ENCODE measurements at places on chromosomes 13 and 19.

- no peak for DNase-seq
Observed at GRCh38 chr13:43356567-43356966, 333.2 kb downstream of the DNAJC15 start.

- DNase-seq: no peak
Observed at GRCh38 chr19:35419046-35419445, 29.0 kb upstream of the FFAR2 start.

GRCh38 chr13:21079761-21080592 lies 18.6 kb upstream of the LATS2 start:
- DNase-seq: no peak

DNA sequence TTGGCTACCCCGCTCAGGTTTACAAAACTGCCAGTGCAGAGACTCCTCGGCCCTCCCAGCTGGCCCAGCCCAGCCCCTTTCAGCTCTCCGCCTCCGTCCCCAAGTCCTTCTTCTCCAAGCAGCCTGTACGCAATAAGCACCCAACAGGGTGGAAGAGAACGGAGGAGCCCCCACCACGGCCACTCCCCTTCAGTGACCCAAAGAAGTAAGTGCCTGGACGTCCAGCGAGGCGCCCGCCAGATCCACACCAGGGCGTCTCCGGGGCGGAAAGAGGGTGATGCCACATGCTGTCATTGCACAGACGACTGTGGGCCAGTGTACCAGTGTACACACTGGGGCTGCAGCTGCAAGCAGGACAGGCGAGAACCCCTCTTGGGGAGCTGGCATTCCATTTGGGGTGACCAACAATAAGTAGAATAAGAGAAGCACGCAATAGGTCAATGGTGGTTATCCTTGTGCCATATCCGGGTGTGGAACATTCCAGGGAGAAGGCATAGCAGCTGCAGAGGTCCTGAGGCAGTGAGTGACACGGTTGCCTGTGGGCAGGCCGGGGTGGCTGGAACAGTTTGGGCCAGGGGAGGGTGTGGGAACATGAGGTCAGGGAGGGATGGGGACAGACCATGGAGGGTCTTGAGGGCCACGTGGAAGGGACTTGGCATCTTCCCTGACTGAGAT lies 41.3 kb downstream of the DPF1 start:
- DNase-seq: no peak

DNA sequence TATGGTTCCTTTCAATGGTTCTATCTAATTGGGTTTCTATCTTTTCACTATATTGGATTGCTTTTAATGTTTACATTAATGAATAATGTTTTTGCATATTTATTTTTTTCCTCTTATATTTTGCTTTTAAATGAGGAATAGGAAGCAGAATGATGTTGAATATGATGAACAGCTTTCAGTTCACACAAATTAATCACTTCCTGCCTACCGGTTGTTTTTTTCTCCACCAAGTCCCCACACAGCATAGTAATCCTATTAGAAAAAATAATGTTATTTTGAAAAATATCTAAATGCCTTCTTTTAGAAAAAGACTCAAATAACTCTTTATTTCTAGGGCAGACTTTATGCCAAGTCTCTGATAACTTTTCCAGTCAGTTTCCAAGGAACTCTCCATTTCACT lies 184.9 kb upstream of the MIR17HG start:
- DNase-seq: no peak

DNA sequence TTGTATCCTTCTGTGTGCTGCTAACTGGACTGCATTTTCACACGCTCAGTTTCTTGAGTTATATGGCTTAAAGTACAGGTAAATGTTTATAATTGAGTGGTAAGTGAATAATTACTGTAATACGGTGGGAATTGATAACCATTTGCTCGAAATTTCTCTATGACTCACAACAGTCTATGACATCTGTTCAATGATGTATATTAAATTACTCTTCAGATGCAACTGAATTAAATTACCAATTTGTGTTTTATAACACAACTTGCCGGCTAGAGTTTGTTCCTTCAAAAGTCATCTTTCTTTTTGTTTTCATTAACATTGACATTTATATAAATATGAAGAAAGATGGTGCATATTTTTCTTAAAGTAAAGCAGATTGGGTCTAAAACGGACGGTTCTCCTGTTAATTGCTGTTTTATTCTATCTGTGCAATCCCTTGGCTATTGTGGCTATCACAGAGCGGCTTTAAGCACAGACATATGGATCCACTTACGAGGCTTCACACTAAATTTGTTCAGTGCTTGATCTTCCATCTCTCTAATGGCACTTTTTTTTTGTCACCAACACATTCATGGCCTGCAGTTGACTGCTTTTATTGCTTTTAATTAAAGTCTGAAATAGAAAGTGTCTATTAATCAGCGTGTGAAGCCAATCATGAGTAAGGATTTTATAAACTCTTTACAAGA lies 1291.6 kb upstream of the SLC10A2 start:
- no peak for DNase-seq

GRCh38 chr19:6458695-6459261 lies 814 bp downstream of the SLC25A23 start:
- no peak for DNase-seq

GRCh38 chr19:19115954-19116353 lies 22.3 kb downstream of the TMEM161A start:
- no peak for DNase-seq

DNA sequence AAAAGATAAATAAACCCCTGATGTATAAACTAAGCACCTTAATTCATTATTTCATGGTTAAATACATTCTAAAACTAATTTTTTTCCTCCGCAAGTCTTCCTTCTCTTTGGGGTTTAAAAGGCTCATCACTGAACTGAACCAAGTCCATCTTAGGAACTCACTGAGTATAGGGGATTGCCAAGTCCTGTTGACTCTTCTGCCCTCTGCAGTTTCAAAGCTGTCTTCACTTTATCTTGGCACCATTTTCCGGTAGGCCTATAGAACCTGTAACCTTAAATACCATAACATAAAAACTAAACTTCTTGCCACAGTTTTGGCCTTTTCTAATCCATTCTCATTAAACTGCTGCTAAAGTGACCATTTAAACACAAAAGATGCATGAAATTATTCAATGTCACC lies 66.5 kb upstream of the USPL1 start:
- no peak for DNase-seq

Data from putamen (tissue), 1 donor.